SJSA1 (cell line): ENCODE measurements at places on chromosomes 2 and 18. TPM values are rescaled to one million over a fixed set of nuclear protein-coding genes. Genes with fewer than 3 reads are reported as not detected.

DNA sequence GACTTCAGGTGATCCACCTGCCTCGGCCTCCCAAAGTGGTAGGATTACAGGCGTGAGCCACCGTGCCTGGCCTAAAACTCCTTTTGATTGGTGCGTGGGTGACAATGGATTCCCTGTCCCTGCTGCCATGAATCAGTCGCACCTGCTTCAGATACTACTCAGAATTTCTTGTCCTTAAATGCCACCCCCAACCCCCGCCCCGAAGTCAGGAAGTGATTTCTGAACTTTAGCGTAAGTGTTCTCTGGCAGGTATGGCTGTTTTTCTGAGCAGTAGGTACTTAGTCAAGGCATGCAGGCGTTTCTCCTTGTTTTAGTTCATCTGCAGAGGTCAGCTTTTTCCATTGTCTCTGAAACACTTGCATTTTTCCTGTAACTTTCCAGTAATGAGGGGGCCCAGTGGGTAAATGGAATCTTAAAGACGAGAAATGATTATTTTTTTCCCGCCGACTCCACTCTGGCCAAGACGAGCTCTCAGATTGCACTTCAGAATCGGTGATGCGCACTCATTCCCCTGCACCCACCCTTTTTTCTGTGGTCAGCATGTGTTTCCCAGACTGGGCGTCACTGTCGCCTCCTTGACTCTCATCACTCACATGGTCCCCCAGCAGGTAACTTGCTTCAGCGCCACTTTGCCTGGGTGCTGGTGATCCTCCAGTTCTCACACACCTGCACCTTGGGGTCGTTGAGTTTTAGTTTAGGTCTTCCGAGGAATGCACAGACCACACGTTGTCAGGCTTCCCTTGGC is 179.7 kb downstream of the GBX2 start:
- H3K36me3 ChIP-seq = no peaks in the 10 kb centered on the region; the same call in 1 of the 2 replicates
- H3K4me3 ChIP-seq = no peak overlapping the region
- H3K27ac ChIP-seq = no peak overlapping the region
- no peak for DNase-seq
- peaks cover 18% of the 10 kb centered on the region for H3K4me1 ChIP-seq
- no peaks in the 10 kb centered on the region for H3K27me3 ChIP-seq

- no peaks in the 10 kb centered on the region for H3K36me3 ChIP-seq
- H3K4me1 ChIP-seq = no peaks in the 10 kb centered on the region
- DNase-seq = no peak
These were observed 205.6 kb downstream of the TNS1 start for GRCh38 chr2:217797165-217797564.

DNA sequence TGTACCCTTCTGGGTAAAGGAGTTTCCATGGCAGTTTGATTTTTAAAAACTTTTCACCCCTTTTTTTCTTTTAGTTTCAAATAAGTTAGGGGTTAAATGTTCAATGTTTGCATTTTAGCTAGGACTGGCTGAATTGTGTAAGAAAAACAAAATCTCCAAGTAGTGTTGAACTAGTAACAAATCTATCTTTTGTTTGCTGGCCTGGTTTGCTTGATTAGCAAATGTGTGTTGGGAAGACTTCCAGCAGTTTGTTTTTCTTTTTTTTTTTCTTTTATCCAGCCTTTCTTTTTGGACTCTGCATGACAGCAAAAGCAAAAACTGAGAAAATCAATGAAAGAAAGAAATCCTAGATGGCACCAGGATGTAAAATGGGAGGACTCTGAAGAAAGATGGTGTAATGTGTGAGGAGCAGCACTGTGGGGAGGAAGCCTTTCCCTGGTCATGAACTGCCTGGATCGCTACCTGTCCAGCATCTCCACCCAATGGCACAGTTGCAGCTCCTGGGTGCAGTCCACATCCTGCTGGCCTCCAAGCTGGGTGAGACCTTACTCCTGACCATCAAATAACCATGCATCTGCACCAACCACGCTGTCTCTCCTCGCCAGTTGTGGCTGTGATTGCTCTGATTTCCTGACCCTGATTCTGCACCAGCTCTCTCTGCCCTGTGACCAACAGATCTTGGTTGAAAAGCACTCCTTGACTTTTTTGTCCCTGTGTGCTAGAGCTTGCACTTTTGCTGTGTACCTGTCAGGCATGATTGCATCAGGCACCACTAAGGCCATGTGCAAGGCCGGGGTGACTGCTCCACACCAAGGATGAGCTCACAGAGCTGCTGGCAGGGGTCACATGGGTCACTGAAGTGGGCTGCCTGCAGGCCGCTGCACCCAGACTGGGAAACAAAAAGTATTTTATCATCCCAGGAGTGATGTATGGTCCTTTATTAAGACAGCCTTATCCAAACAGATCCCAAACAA is 71.2 kb upstream of the ZNF236 start:
- H3K36me3 ChIP-seq = no peaks in the 10 kb centered on the region
- no peak overlapping the region for H3K4me3 ChIP-seq
- no peaks in the 10 kb centered on the region for H3K27me3 ChIP-seq
- H3K4me1 ChIP-seq = no peaks in the 10 kb centered on the region

DNA sequence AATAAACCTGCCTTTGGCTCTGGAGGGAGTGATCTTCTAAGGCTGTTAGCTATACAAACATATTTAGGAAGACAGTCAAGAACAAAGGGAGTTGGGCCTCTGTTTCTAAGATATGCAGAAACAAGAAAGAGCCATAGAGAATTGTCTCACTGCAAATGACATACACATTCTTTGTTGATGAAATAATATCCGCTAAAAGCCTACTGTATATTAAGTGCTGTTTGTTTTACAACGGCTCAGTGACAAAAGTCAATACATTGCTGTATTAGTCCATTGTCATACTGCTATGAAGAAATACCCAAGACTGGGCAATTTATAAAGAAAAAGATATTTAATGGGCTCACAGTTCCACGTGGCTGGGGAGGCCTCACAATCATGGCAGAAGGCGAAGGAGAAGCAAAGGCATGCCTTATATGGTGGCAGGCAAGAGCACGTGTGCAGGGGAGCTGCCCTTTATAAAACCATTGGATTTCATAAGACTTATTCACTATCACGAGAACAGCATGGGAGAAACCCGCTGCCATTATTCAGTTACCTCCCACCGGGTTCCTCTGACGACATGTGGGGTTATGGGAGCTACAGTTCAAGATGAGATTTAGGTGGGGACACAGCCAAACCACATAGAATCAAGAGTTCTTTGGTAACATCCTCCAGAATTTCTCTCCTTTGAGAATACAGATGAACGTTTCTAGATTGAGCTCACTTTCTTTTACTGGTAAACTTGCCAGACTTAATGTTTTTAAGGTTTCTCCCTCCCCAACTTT is 157.8 kb downstream of the PIK3C3 start:
- H3K27me3 ChIP-seq = no peaks in the 10 kb centered on the region
- no peak overlapping the region for H3K4me3 ChIP-seq
- H3K4me1 ChIP-seq = peaks cover 15% of the 10 kb centered on the region
- H3K27ac ChIP-seq = no peak overlapping the region
- peak; percentile 3 for DNase-seq

DNA sequence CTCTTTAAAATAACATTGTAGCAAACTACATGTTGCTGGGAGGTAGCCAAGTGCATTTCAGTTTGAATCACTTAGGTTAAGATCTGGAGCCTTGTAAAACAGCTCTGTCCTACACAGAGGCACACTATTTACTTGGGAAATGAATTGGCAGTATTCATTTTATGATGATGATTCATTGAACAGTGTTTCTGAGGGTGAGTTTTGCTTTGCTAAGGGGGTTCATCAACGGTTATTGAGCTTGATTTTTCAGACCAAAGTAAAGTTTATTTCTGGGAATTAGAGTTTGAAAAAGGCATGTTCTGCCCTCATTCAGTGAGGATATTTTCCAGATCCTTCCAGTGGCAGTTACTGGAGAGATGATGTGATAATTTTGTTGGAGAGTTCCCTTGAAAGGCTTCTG is 55.6 kb downstream of the CCDC85A start:
- H3K27ac ChIP-seq = no peak overlapping the region
- no peak overlapping the region for H3K4me3 ChIP-seq
- H3K27me3 ChIP-seq = no peaks in the 10 kb centered on the region
- H3K36me3 ChIP-seq = no peaks in the 10 kb centered on the region
- H3K4me1 ChIP-seq = no peaks in the 10 kb centered on the region
- no peak for DNase-seq

- no peak for DNase-seq
- H3K4me3 ChIP-seq = no peak overlapping the region
- no peaks in the 10 kb centered on the region for H3K27me3 ChIP-seq
These were observed 435.6 kb upstream of the HS6ST1 start for GRCh38 chr2:128754246-128754724.

DNA sequence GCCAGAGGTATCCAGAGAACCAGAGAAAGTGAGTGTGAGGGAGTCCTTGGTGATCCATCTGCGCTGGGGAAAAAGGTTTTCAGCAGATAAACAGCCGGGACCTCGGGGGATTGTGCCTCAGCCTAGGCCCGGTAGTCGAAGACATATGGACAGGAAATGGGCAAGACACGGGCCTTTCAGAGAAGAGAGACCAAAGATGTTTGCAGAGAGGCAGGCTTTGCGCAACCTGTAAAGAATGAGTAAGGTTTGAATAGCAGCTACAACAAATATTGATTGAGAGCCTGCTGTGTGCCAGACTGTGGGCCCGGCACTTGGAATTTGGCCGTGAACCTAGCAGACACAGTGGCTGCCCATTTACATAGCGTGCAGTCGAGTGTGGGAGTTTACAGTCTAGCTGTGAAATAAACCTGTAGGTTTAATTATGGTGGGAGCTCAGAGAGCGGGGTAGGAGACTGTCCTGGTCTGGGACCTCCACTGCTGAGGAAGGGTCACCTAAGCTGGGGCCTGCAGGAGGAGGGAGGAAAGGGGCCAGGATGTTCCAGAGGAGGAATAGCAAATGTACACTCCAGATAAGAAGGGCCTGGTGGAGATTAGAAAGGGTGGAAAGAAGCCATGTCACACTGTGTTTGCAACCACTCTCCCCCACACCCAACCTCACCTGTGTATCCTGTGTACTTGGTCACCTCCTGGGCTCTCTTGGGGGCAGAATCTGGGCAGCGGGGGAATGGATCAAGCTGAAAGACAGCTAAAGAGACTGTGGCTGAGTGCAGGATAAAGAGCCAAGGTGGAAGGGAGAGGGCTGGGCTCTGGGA is 3.0 kb downstream of the SH2D6 start:
- H3K27me3 ChIP-seq = no peaks in the 10 kb centered on the region
- H3K36me3 ChIP-seq = no peaks in the 10 kb centered on the region
- no peak for DNase-seq
- H3K27ac ChIP-seq = no peak overlapping the region

DNA sequence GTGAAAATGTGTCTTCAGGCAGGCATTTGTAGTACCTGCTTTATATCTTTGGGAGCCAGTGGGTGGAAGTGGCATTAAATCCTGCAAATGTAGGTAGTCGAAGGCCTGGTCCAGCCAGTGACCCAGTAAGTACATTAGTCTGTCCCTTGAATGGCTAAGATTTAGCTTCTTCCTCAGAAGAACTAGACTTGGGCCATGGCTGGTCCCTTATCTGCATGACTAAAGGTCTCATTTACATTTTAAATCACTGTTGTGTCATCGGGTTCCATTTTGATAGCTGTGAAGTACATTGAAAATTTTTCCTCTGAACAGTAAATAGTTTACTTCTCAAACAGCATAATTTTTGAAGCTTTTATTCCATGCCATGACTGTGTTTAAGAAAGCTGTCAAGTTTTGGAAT is 438.4 kb upstream of the KLHL29 start:
- H3K27me3 ChIP-seq = no peaks in the 10 kb centered on the region
- DNase-seq = no peak
- H3K4me1 ChIP-seq = no peaks in the 10 kb centered on the region
- H3K27ac ChIP-seq = no peak overlapping the region

DNA sequence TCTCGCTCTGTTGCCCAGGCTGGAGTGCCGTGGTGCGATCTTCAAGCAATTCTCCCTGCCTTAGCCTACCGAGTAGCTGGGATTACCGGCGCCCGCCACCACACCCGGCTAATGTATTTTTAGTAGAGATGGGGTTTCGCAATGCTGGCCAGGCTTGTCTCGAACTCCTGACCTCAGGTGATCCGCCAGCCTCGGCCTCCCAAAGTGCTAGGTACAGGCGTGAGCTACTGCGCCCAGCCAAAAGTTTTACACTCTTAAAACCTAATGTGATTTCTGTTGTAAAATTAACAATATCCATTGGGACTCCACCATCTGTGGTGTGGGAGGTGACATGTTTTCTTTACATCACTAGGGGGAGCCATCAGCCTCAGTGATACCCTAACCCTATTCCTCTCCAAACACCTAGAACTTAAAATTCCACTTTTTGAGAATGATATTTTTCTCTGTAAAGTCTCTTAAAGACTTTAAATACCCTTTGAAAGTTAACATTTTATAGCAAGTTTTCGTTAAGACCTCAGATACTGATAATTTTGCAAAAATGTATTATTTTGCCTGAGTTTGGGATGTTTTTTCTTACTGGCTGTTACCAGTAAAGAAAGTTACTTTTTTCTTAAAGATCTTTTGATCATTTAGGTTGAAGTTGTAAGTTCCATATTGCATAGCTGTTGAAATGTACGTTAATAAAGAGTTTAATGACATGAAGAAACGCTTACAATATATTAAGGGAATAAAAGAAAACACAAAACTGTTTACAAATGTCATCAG is 11.6 kb upstream of the EIF2AK2 start:
- no peak overlapping the region for H3K27ac ChIP-seq
- H3K4me1 ChIP-seq = no peaks in the 10 kb centered on the region
- no peak for DNase-seq
- H3K4me3 ChIP-seq = no peak overlapping the region
- no peaks in the 10 kb centered on the region for H3K36me3 ChIP-seq

DNA sequence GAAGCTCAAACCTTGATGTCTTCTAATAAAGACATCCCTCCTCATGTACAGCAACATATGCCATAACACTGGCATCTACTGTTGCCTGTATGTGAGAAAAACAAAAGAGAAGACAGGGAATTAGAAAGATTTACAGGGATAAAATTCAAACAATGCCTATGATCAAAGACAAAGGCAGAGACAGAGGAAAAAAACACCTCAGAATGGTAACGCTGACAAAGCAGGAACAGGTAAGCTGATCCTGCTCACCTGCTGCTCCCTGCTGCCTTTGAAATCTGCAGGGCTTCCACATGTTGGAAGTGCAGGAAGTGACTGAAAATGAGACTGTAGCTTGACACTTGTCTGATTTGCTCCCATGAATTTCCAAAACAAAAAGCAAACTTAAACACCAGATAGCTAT is 90.2 kb upstream of the DNAJC10 start:
- no peak overlapping the region for H3K4me3 ChIP-seq
- peaks cover 6% of the 10 kb centered on the region for H3K4me1 ChIP-seq
- no peak for DNase-seq
- no peaks in the 10 kb centered on the region for H3K36me3 ChIP-seq
- no peaks in the 10 kb centered on the region for H3K27me3 ChIP-seq

DNA sequence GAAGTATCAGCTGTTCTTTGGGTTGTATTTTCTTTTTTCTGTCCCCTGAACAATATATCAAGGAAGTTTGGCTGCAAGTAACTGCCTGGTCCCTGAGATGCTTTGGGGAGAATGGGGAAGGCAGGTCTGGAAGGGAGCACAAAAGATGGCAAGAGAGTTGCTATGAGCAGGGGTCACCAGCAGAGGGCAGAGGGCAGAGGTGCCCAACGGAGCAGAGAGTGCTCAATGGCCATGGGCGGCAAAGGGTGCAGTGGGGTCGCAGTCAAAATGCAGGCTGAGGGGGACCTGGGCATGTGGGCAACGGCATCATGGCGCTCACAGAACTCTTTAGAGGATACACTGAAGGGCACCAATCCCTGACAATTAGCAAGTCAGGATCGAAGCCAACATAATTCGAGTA is 107.7 kb upstream of the ATP8B1 start:
- H3K27ac ChIP-seq = no peak overlapping the region
- H3K27me3 ChIP-seq = no peaks in the 10 kb centered on the region
- no peak for DNase-seq
- no peaks in the 10 kb centered on the region for H3K36me3 ChIP-seq
- 0 out of 2 replicates have a peak, but pooled peaks cover 7% of the 10 kb centered on the region for H3K4me1 ChIP-seq

CTLA4 gene
- total RNA-seq = not detected in 2 replicates

TYMS gene
- total RNA-seq = 113 and 123 TPM in 2 replicates

CDC42EP3 gene
- 33.6 and 50.8 TPM in 2 replicates for total RNA-seq

ATOH8 gene
- 9.8 and 16.4 TPM in 2 replicates for total RNA-seq

EMILIN2 gene
- 22.7 and 28.9 TPM in 2 replicates for total RNA-seq

PID1 gene
- total RNA-seq = 0.18 and 2.1 TPM in 2 replicates

GRHL1 gene
- 1.3 and 2.3 TPM in 2 replicates for total RNA-seq

GALM gene
- total RNA-seq = 5.3 and 8.2 TPM in 2 replicates
